Neural crest cell (in vitro differentiated cells): ENCODE measurements at places on chromosomes 3 and 15. TPM values are rescaled to one million over a fixed set of nuclear protein-coding genes. Genes with fewer than 3 reads are reported as not detected.
A peak's percentile ranks its signal among the peaks of the same experiment; 100 is the strongest.

MESP1 gene
- 1.2 and 2.3 TPM in 2 replicates for total RNA-seq

DNA sequence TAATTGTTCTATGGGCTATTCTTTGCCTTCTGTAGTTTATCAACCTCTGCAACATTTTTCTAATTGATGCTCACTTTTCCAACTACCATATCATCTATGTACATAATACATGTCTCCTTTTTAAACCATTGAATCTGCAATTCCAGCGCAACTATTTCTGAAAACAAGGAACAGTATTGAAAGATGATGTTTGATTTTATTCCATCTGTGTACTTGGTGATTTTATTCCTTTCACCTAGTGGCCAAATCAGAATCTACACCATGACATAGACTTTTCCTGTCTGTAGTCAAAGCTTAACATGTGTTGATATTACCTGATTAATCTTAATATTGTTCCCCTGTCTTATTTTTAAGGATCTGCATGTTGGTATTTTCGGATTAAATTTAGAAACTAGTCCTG, 13.0 kb downstream of the NKTR start:
- no peak for DNase-seq

DNA sequence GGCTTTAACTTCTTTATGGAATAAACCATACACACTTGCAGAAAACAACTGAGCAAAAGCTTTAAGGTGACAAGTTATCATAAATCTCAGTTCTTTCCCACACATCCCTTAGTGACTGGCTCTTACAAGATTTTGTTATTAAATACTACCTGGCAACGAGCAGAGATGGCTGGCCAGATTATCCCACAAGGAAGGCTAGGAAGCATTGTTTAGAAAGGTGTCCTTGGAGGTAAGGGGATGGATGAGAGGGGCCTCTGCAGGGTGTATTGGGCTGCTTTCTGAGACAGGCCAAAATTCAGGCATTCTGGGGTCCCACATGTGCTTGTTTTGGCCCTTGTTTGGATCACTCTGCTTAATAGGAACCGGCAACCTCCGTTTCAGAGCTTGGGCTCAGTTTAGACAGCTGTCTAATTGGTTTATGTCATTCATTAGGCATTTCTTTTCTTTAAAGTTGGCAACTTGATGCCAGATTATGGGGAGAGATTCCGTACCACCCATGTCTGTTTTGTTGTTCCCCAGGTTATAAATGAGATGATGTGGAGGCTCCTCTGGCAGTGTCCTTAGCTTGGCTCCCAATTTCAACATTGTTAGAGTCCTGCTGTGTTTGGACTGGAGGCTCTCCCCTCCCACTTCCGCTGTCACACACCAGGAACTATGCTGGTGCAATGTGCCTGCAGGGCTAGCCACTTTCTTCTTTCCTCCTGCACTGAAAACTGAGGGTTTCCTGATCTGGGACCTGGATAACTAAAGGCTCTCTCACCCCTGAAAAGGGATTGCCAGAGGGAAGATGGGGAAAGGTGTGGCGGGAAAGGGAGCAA, 121.1 kb downstream of the TPRG1 start:
- no peak for DNase-seq

RAB6B gene
- 15.5 and 18.1 TPM in 2 replicates for total RNA-seq

DNA sequence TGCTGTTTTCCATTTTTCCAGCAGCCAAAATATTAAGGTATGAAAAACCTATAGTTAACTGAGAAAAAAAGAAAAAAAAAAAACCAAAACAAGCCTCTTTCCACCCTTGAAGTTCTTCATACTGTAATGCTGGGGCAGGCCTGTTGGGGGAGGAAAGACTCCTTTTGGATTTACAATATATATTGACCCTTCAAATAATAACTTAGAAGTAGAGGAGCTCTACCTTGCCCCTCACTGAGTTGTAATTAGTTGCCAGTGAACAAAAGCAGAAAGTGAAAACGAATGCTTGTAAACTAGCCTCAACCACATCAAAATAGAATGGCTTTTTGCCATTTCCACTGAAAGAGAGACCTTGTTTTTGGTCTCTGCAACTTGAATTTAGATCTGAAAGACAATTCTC, 326.6 kb downstream of the NR2F2 start:
- no peak for DNase-seq

DNA sequence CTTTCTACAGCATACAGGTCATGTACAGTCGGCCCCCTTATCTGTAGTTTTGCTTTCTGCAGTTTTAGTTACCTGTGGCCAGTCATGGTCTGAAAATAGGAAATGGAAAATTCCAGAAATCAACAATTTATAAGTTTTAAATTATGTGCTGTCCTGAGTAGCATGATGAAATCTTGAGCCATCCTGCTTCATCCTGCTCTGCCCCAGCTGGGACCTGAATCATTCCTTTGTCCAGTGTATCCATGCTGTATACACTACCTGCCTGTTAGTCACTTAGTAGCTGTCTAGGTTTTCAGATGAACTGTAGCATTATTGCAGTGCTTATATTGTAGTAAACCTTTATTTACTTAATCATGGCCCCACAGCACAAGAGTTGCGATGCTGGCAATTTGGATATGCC, 44.8 kb downstream of the AP4E1 start:
- no peak for DNase-seq

SIDT1 gene
- total RNA-seq, result 0.23 and 0.41 TPM in 2 replicates

CPN2 gene
- total RNA-seq, result not detected in 2 replicates

- DNase-seq, result no peak
Measured at GRCh38 chr3:99319450-99319849, 318.9 kb upstream of the COL8A1 start.

DNA sequence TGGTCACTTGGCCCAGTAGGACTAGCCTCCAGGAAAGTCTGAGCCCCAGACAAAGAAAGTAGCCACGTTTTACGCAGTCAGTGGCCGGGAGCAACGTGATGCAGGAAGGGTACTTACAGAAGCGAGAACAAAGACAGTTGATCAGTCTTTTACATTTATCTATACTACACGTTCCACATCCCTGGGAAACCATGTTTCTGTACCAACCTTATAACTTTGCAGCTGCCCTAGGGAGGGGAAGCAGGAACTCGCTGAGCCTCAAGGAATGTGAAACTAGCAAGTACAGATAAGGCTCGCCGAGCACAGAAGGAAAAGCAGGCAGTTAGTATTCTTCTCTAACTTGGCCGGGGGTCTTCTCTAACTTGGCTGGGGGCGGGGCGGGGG, 3.4 kb upstream of the KNL1 start:
- DNase-seq, result no peak

DNA sequence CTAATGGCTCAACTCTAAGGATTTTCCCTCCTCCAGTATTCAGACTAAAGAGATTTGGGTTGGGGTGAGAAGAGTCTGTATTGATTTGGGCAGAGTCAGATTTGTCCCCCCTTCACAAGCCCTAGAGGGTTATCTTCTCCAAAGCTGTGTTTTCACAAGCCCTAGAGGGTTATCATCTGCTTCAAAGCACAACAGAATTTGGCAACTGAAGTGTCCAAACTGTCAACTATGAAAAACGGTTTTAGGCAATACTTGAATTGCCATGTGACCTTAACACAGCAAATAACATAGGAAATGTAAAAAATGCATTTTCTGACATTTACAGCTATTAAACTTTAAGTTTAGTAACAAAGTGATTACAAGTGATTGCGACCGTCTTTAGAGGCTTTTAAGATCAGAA, 119.9 kb downstream of the IMPG2 start:
- DNase-seq, result no peak

NCBP2 gene
- 117 and 122 TPM in 2 replicates for total RNA-seq

GRCh38 chr3:124611520-124611919, 118.7 kb upstream of the UMPS start:
- DNase-seq, result no peak

FGD5 gene
- 0.27 and 0.61 TPM in 2 replicates for total RNA-seq

- no peak for DNase-seq
Measured at GRCh38 chr3:99940350-99940749, 122.7 kb downstream of the CMSS1 start.

DNA sequence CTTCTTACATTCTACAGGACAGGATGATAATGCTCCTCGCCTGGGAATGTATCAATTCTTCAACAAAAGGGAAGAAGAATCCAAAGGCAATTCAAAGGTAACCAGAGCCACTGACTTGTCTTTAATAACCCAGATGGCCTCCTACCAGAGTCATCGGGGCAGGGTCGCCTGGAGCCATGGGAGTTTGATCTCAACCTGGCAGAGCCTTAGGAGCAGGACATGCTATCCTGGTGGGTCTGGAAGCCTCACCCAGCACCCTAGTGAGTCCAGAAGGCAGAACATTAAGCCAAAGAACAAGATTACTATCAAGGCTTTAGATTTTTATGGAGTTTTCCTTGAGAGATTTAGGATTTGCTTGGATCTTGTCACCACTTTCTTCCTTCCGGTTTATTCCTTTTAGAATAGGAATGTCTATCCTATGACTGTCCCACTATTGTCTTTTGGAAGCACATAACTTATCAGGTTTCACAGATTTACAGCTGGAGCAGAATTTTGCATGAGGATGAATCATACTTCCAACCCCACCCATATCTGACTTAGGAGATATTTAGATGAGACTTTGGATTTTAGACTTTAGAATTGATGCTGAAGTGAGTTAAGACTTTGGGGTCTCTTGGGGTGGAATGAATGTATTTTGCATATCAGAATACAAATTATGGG, 330.3 kb upstream of the GOLIM4 start:
- no peak for DNase-seq

FETUB gene
- not detected in 2 replicates for total RNA-seq

DNA sequence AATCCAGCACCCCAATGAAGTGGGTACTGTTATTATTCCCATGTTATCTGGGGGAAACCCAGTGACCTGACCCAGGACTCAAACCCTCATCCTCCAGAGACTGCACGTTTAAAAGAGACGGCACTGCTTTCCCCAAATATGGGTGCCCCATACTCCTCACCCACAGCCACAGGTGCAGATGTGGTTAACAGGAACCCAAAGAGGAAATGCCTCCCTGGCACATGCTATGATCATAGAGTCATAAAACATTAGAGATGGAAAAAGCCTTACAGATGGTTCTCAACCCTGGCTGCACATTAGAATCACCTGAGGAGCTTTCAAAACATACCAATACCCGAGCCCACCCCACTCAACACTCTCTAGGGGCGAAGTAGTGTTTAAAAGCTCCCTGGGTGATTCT, 111.5 kb downstream of the SEMA5B start:
- DNase-seq, result no peak

ZNF621 gene
- total RNA-seq, result 29.5 and 32.6 TPM in 2 replicates

GRCh38 chr3:81468391-81468790, 293.1 kb downstream of the GBE1 start:
- DNase-seq, result no peak

GRCh38 chr3:69080233-69080920, at the start of gene UBA3:
Gene UBA3 (minus strand): TSS chr3:69080365. CDS start chr3:69080353, 12 bp downstream.
- peak; percentile 81 for DNase-seq

GRCh38 chr3:149920119-149920518, 50.6 kb downstream of the PFN2 start:
- no peak for DNase-seq

GRCh38 chr15:68407141-68407885, 24.6 kb downstream of the ITGA11 start:
- DNase-seq, result no peak

- DNase-seq, result no peak
Measured at GRCh38 chr3:20225769-20226168, 39.8 kb upstream of the SGO1 start.

DNA sequence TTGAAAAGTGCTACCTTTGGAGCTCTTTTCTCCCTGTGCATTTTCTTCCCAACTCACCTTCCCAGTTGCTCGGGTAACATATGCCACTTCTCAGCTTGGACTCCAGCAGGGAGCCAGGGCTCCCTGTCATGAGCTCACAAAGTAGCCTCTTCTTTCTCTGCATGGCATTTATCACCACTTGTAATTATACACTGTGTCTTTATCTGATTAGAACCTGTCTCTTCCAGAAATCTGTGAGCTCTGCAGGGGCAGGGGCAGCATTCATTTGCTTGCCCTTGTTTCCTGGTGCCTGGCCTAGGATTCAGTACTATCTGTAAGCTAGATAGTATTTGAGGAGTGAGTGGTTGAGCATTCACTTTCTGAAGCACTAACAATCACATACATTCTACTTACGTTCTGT, 100.9 kb downstream of the CLSTN2 start:
- no peak for DNase-seq

- no peak for DNase-seq
Measured at GRCh38 chr15:93882141-93882540, 349.2 kb upstream of the MCTP2 start.

GRCh38 chr3:105790534-105790933, 78.3 kb downstream of the CBLB start:
- no peak for DNase-seq

ZKSCAN7 gene
- total RNA-seq, result 17.3 and 21.0 TPM in 2 replicates

- DNase-seq, result no peak
Measured at GRCh38 chr3:107643038-107643883, 120.5 kb downstream of the BBX start.

PRSS50 gene
- total RNA-seq, result 0.35 and 0.39 TPM in 2 replicates

DNA sequence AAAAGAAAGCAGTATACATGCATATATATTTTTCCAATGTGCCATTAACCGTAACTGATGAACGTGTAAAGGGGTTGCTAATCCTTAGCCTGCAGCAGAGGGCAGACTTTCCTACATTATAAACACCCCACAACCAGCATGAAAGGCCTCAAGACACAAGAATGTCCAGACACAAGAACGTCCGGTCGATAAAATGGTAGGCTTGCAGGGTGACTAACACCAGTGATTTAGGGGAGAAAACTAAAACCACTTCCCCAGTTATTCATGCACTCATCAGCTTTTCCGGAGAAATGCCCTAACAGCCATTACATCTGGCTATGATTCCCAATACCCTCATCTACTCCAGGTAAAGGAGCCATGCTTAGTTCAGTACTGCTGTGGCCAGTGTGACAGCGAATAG, 57.4 kb downstream of the LRTM1 start:
- peak; percentile 8 for DNase-seq
